ENCODE measurements at places on chromosomes 12 and 14. TPM values are rescaled to one million over a fixed set of nuclear protein-coding genes. Genes with fewer than 3 reads are reported as not detected.

DNA sequence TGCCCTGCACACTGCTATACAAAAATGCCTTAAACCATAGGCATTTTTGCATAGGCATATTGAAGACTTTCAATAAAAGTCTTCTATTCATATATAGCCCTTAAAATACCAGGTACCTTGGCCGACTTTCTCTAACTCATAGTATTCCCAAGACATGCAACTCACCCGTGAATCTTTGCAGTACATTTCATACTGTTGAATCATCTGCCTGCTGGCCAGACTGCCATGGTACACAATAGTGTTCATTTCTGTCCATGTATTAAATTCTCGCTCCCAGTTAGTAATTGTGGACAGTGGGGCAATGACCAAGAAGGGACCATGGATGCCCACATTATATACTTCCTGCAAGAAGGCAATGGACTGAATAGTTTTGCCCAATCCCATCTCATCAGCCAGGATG lies 24.3 kb upstream of the SUPT16H start:
- H3K27ac ChIP-seq, result no peak overlapping the region
- no peak overlapping the region for H3K4me3 ChIP-seq
- no peaks in the 10 kb centered on the region for H3K4me1 ChIP-seq
- H3K36me3 ChIP-seq, result peaks cover 100% of the 10 kb centered on the region
- DNase-seq, result no peak

DNA sequence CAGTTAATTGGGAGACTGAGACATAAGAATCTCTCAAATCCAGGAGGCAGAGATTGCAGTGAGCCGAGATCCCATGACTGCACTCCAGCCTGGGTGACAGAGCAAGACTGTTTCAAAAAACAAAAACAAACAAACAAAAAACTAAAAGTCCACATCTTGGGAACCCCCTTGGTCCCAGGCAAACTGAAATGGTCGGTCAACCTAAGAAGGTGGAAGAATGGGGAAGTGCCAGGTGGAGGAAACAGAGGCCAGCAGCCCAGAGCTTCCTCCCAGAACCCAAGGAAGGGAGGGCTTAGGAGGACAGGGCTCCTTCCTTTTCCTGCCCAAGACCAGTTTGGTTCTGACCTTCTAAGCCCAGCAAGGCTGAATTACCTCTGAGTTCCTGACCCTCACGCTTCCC lies 121.0 kb upstream of the FUT8 start:
- no peaks in the 10 kb centered on the region for H3K36me3 ChIP-seq
- no peak overlapping the region for H3K27ac ChIP-seq
- DNase-seq, result no peak
- H3K27me3 ChIP-seq, result no peaks in the 10 kb centered on the region
- no peaks in the 10 kb centered on the region for H3K4me1 ChIP-seq

DNA sequence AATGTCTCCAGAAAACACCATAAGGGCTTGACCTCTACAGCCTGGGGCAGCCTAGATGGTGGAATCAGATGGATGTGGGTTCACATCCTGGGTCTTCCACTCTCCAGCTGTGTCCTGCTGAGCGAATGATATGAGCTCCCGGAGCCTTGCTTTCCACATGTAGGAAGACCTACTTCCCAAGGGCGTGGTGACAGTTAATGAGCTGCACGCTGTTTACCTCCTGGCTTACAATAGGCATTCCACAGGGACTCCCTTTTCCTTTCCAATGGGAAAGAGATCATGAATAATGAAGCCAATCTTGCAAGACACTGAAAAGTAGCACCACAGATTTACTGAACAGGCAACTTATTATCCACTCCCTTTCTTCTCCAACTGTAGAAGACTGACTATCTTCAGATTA lies 46.1 kb downstream of the TMTC1 start:
- DNase-seq, result no peak
- no peaks in the 10 kb centered on the region for H3K36me3 ChIP-seq
- H3K4me1 ChIP-seq, result peaks cover 8% of the 10 kb centered on the region
- no peaks in the 10 kb centered on the region for H3K27me3 ChIP-seq
- no peak overlapping the region for H3K4me3 ChIP-seq

GRCh38 chr14:69335371-69335771 lies 62.7 kb downstream of the ERH start:
- H3K36me3 ChIP-seq, result no peaks in the 10 kb centered on the region
- H3K27ac ChIP-seq, result no peak overlapping the region
- no peaks in the 10 kb centered on the region for H3K27me3 ChIP-seq
- H3K4me1 ChIP-seq, result no peaks in the 10 kb centered on the region
- H3K4me3 ChIP-seq, result no peak overlapping the region

GRCh38 chr12:131044760-131045381 lies 91.2 kb downstream of the ADGRD1 start:
- H3K27ac ChIP-seq, result no peak overlapping the region
- H3K4me3 ChIP-seq, result no peak overlapping the region
- H3K27me3 ChIP-seq, result no peaks in the 10 kb centered on the region
- no peaks in the 10 kb centered on the region for H3K36me3 ChIP-seq
- H3K4me1 ChIP-seq, result no peaks in the 10 kb centered on the region
- no peak for DNase-seq

DNA sequence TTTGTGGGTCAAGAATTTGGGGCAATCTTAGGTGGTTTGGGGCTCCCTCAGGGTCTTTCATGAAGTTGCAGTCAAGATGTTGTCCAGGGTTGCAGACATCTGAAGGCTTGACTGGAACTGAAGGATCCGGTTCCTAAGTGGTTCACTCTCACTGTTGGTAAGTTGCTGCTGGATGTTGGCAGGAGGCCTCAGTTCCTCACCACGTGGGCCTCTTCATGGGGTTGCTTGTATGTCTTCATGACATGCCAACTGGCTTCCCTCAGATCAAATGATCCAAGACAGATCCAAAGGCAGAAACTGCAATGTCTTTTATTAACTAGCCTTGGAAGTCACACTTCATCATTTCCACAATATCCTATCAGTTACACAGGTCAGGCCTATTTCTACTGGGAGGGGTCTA lies 49.2 kb downstream of the ARF6 start:
- H3K36me3 ChIP-seq, result no peaks in the 10 kb centered on the region
- no peak for DNase-seq
- no peak overlapping the region for H3K27ac ChIP-seq
- no peak overlapping the region for H3K4me3 ChIP-seq

DNA sequence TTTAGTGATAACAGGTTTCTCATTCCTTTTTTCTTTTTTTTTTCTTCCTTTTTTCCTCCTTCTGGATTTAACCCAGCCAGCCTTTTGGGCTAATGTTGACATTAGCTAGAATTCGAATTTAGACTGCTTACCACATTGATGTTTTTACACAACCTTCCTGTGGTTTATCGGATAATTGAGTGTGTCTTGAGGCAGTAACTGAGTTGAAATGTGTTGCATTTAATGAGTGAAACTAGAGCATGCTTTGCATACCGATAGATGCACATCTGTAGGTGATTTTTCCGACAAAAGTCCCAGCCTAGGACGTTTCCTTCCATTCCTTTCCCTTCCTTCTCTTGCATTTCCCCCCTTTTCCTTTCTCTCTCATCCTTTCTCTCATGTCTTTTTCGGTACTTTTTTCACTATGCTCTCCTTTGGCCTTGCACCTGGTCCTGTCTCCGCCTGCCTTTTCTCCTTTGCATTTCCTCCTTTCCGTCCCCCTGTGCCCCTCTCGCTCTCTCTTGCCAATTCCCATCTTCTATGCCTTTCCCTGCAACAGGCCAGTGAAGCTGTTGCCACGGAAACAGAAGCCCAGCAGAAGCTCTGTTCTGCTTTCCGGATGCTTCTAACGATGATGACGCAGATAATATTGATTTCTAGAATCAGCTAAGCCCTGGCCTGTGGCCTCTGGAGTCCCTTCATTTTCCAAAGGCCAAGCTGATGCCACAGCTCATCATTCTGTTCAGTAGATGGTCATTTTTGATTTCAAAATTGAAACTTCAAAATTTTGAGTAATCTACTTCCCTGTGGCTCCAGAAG lies 76.1 kb downstream of the SLC25A47 start:
- DNase-seq, result no peak
- no peak overlapping the region for H3K4me3 ChIP-seq
- H3K36me3 ChIP-seq, result no peaks in the 10 kb centered on the region
- no peaks in the 10 kb centered on the region for H3K27me3 ChIP-seq

DNA sequence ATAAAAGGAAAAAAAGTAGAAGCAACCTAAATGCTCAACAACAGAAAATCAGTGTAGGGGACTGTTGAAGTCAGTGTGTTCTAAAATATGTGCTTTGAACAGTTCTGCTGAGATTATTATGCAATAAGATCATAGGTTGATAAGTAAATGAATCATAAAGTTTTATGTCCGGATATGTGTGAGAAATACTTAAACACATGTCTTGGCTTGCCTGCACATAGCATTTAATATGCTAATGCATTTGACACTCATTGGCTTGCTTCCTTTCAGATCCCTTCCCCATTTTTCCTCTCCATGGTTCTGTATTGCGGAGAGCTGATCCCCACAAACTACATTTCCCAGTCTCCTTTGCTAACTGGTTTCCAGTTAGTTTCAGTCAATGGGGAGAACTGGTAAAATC lies 573.8 kb upstream of the TBX3 start:
- no peaks in the 10 kb centered on the region for H3K27me3 ChIP-seq
- no peaks in the 10 kb centered on the region for H3K4me1 ChIP-seq
- DNase-seq, result no peak
- no peak overlapping the region for H3K4me3 ChIP-seq
- H3K36me3 ChIP-seq, result no peaks in the 10 kb centered on the region

DNA sequence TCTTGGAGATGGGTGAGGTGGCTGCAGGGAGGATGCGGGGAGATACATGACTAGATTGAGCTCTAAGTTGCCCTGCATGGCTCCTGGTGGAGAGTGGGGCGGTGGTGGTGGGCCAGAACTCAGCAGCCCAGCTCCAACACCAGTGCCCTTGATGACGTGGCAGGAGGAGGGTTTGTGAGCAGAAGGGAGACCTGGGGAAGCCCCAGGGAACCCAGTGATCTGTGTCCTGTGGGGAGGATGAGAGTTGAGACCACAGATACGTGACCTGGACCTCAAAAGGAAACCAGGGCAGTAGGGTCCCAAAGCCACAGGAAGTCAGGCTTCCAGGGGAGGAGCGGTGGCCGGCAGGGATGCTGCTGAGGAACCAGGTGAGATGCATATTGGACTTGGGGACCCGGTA lies 989.1 kb upstream of the TMEM132C start:
- no peak for DNase-seq
- H3K4me1 ChIP-seq, result no peaks in the 10 kb centered on the region
- H3K36me3 ChIP-seq, result no peaks in the 10 kb centered on the region
- H3K4me3 ChIP-seq, result no peak overlapping the region
- H3K27me3 ChIP-seq, result no peaks in the 10 kb centered on the region

DNA sequence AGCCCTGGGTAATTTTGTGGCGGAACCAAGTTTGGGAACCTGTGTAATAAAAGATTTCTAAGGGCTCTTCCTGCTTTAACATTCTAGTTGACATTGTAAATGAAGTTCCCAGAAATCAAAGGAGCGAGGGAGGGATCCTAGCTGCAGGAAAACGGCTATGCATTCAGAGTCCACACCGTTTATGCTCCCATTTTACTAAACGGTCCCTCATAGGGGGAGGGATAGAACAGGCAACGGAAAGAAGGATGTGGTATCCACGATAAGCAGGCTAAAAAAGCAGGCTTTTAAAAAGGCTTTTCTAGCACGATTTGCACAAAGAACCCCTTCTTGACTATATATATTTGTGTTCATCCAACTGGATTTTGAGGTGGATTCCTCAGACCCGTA lies 559 bp downstream of the SYNJ2BP start:
- H3K4me1 ChIP-seq, result peaks cover 27% of the 10 kb centered on the region
- DNase-seq, result no peak
- peak overlapping the region; percentile 77 for H3K4me3 ChIP-seq
- peaks cover 4% of the 10 kb centered on the region for H3K27me3 ChIP-seq
- no peaks in the 10 kb centered on the region for H3K36me3 ChIP-seq
- peak overlapping the region; percentile 76 for H3K27ac ChIP-seq

DNA sequence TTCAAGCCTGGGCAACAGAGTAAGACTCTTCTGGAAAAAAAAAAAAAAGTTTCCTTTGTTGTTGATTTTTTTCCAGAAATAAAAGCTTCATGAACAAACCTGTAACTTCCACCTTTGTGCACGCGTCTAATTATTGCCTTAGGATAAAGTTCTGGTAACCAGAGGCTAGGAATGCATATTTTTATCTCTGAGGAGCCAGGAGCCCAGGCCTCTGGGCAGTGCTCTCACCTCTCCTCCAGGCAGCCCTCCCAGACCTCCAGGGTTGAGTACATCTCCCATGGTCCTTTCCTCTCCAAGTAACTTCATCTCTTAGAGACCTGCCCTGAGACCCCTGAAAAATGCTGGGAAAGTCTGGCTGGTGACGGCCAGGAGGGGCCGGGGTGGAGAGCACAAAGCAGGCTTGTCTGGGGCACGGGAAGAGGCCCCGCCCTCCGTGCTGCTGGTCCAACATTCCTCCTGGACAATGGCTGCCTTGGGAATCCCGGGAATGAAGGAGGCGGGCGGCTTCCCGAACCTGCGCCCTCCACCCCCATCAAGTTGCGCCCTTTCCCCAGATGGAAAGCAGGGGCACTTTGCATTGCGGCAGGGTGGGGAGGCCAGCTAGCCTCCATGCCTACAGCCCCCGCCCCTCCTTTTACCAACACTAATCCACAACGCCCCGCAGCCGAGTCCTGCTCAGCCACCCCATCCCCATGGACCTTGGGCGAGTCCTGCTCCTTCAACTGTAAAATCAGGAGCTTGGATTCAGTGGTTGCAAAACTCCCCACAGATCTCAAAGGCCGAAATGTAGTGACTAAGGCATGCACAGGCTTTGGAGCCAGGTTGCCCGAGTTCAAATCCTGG lies 7.3 kb upstream of the FIGNL2 start:
- no peaks in the 10 kb centered on the region for H3K36me3 ChIP-seq
- H3K27me3 ChIP-seq, result no peaks in the 10 kb centered on the region
- H3K4me1 ChIP-seq, result no peaks in the 10 kb centered on the region
- peak; percentile 61 for DNase-seq
- H3K4me3 ChIP-seq, result peak overlapping the region; percentile 19
- H3K27ac ChIP-seq, result peak overlapping the region; percentile 11

DNA sequence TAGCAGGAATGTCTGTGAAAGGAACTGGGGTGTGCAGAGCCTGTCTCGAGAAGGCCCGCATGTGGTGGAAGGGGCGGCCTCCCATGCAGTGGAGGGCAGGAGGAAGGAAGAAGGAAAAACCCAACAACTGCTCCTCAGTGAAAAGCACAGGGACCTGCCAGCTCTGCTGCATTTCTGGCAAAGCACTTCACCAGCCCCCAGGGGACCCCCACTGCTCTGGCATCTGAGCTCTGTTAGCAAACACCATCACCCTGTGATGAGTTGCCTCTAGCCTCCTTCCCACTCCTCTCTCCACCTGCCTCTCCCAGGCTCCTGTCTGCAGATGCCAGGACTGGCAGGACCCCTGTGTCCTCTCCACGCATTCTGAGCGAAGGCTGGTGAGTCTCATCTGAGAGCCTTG lies 69.0 kb upstream of the DDX11 start:
- H3K4me1 ChIP-seq, result no peaks in the 10 kb centered on the region
- no peak overlapping the region for H3K4me3 ChIP-seq
- no peak for DNase-seq
- no peaks in the 10 kb centered on the region for H3K27me3 ChIP-seq

GRCh38 chr14:51207621-51208020 lies 32.4 kb upstream of the TMX1 start:
- no peaks in the 10 kb centered on the region for H3K36me3 ChIP-seq
- H3K27me3 ChIP-seq, result no peaks in the 10 kb centered on the region
- no peak overlapping the region for H3K27ac ChIP-seq
- DNase-seq, result no peak

GRCh38 chr12:53120685-53121525 lies 17.6 kb downstream of the SOAT2 start:
- H3K4me3 ChIP-seq, result no peak overlapping the region
- no peak for DNase-seq
- no peaks in the 10 kb centered on the region for H3K27me3 ChIP-seq
- no peaks in the 10 kb centered on the region for H3K36me3 ChIP-seq

The FAM181A gene
- total RNA-seq, result not detected

The NTN4 gene
- 31.2 TPM for total RNA-seq

The PMEL gene
- total RNA-seq, result not detected

The ISCA2 gene
- total RNA-seq, result 14.6 TPM

The OTUB2 gene
- total RNA-seq, result not detected

The SPTB gene
- 8.0 TPM for total RNA-seq

The TEX22 gene
- 1.3 TPM for total RNA-seq

The CELA1 gene
- total RNA-seq, result not detected

The IL26 gene
- total RNA-seq, result not detected
